ENCODE measurements at places on chromosomes 4 and X. TPM values are rescaled to one million over a fixed set of nuclear protein-coding genes. Genes with fewer than 3 reads are reported as not detected.

DRD5 gene
- total RNA-seq: not detected

CLGN gene
- not detected for total RNA-seq

FAM50A gene
- total RNA-seq: 29.0 TPM

RAB9B gene
- 1.0 TPM for total RNA-seq

ADH7 gene
- not detected for total RNA-seq

STK32B gene
- total RNA-seq: 12.3 TPM

FGA gene
- not detected for total RNA-seq

SH3D19 gene
- 16.0 TPM for total RNA-seq

LRCH2 gene
- 1.7 TPM for total RNA-seq

LRRC66 gene
- total RNA-seq: 0.31 TPM

SMR3A gene
- not detected for total RNA-seq

ZCCHC4 gene
- 11.6 TPM for total RNA-seq

NPNT gene
- total RNA-seq: not detected

PPAT gene
- total RNA-seq: 29.3 TPM

P2RY10 gene
- not detected for total RNA-seq

SYNPO2 gene
- total RNA-seq: under 0.01 TPM

GIMD1 gene
- total RNA-seq: not detected

FRMPD3 gene
- total RNA-seq: under 0.01 TPM

PDLIM3 gene
- 12.0 TPM for total RNA-seq

TEX11 gene
- total RNA-seq: not detected

NLGN4X gene
- 10.3 TPM for total RNA-seq

MAGEC2 gene
- not detected for total RNA-seq

Measured in melanocyte of skin (primary cell).